Colonic mucosa (tissue), 4 donors: ENCODE measurements at places on chromosomes 1 and 21. TPM values are rescaled to one million over a fixed set of nuclear protein-coding genes. Genes with fewer than 3 reads are reported as not detected.
A peak's percentile ranks its signal among the peaks of the same experiment; 100 is the strongest.

PPM1J gene
- total RNA-seq, result 0.80 TPM

HSPA6 gene
- 3.6 TPM for total RNA-seq

CFHR5 gene
- total RNA-seq, result not detected

DNA sequence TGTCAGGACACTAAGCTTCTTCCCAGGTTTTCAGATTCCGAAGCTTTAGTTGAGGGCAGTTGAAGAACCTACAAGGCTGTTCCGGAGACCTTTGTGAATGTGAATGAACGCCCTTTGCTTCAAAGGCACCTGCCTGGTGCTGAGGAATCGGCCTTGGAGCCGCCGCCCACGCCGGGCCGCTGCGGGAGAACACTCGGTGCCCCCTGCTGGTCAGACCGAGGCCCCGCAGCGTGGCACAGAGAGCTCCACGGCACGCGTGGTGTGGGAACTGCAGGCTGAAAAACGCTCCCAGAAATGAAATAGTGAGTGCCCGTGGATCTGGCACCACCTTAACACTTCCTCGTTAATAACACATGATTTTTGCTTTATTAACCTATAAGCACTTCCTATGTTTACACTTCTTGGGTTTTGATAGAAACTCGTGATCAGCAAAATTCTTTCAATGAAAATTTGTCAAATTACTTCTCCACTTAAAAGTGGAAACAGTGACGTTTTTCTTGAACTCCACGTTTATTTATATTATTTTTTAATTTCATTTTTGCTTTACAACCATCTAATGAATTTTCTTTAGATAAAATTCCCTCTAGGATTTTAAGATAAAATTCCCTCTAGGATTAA lies 460.6 kb downstream of the DSCAM start:
- DNase-seq, result peak; percentile 37

DNA sequence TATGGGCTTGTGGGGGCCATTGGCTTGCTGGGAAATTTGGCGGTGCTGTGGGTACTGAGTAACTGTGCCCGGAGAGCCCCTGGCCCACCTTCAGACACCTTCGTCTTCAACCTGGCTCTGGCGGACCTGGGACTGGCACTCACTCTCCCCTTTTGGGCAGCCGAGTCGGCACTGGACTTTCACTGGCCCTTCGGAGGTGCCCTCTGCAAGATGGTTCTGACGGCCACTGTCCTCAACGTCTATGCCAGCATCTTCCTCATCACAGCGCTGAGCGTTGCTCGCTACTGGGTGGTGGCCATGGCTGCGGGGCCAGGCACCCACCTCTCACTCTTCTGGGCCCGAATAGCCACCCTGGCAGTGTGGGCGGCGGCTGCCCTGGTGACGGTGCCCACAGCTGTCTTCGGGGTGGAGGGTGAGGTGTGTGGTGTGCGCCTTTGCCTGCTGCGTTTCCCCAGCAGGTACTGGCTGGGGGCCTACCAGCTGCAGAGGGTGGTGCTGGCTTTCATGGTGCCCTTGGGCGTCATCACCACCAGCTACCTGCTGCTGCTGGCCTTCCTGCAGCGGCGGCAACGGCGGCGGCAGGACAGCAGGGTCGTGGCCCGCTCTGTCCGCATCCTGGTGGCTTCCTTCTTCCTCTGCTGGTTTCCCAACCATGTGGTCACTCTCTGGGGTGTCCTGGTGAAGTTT lies 550 bp downstream of the RXFP4 start:
- no peak for DNase-seq

GRCh38 chr1:7233646-7234470 lies 448.6 kb downstream of the CAMTA1 start:
- DNase-seq, result peak; percentile 12

DNA sequence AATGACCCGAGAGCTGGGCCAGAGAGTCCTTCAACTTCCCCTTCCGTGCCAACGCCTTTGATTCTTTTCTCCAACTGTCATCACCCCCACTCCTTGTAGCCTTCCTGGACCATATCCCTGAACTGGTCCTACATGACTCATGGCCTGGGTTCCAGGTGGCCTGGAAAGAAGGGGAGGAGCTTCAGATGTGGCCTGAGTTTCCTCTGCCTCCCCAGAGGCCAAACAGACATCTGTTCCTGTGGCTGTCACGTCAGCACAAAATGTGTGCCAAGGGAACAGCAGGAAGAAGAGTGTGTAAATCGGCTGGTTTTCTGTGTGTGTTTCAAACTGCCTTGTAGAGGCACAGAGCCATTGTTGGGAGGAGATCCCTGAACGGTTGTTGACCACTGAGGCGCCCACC lies 24.9 kb upstream of the KIRREL1 start:
- peak; percentile 73 for DNase-seq

GRCh38 chr1:110717179-110717578 lies 42.4 kb upstream of the KCNA3 start:
- DNase-seq, result no peak

GRCh38 chr1:226615876-226616275 lies 67.3 kb downstream of the STUM start:
- no peak for DNase-seq

- DNase-seq, result no peak
These were observed 51.3 kb upstream of the RUNX1 start for GRCh38 chr21:35100349-35100811.

GRCh38 chr21:15763359-15763758 lies 33.6 kb downstream of the USP25 start:
- DNase-seq, result no peak
